Upper lobe of right lung (tissue), 1 donor: ENCODE measurements at places on chromosomes 2 and 18.
A peak's percentile ranks its signal among the peaks of the same experiment; 100 is the strongest.

GRCh38 chr2:217993817-217994463, 8.9 kb downstream of the TNS1 start:
- peak; percentile 83 for DNase-seq

GRCh38 chr2:121382744-121383143, 97.7 kb upstream of the TFCP2L1 start:
- DNase-seq: no peak

DNA sequence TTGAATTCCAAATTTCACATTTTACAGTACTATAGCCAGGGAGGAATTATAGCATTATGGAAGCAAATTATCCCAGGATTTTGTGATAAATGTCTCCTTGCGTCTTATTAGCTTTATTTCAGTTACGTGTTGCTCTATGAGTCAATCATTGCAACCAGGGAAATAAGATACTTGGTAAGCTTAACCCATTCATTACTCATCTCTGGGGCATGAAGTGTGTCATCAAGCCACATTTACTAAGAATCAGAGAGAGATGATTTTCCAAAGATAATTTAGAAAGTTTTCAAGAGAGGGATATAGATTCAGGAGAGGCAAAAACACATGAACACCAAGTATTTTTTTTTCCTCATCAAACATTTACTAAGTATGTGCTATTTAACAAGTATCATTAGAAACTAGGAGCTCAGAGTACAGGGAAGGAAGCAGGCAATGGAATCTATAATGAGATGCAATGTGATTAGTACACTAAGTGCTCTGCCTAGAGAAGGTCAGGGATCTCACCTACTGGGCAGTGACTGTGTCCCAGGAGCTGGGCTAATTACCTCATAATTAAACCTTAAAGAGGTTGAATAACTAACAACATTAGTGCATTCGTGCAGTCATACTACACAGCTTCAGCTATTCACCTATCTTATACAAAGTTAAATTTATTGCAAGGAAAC, 217.8 kb upstream of the NXPH2 start:
- no peak for DNase-seq

GRCh38 chr18:79784071-79784913, 13.4 kb upstream of the KCNG2 start:
- DNase-seq: peak; percentile 43

DNA sequence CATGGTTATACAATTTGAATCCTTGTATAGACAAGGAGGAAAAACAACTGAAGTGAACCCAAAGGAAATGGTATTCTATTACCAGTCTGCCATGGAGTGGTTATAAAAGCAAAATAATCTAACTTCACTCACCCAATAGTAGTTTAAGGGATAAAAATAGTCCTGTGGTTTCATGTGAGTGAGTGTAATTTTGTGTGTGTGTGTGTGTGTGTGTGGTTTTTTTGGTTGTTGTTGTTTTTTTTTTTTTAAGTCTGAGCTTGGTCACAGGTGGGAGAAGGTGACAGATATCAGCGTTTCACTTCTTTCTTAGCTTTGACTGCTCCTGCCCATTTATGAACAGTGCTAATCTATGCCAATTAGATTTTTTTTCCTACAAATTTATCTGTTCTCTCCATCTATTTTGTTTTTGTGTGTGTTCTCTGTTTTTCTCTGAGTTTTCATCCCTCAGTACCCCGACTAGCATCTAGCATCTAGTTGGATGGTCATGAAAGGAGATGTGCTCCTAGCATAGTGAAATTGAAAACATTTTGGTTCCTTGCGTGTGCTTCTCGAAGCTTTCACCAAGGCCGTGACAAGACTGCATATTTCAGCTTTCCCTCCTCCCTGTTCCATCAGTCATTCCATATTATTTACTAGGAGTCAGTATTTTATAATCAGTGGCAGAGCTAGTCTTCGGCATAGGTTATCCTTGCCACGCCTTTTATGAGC, 200.1 kb upstream of the DTNA start:
- no peak for DNase-seq

DNA sequence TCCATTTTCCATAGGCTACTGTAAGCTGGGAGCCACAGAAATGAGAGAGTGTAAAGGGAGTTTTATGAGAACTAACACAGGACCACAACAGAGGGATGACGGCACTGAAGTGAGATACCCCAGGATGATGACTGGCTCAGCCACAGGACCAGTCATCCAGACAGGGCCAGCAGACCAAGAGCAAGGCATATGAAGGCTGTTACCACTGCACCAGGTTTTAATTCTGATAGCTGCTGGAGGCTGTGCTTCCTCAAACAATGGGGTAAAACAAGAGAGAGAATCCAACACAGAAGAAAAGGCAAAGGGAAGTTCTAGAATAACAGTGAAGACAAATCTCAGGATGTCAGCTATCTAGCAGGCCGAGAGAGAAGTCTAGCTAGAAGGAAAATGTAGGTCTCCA, 94.9 kb downstream of the BCL2 start:
- no peak for DNase-seq

GRCh38 chr18:48766487-48766886, 184.3 kb downstream of the SMAD7 start:
- no peak for DNase-seq

- no peak for DNase-seq
Measured at GRCh38 chr2:84964406-84965191, 6.4 kb upstream of the KCMF1 start.

- DNase-seq: no peak
Measured at GRCh38 chr18:70370762-70371733, 82.2 kb downstream of the SOCS6 start.

GRCh38 chr18:34909637-34910364, 131.4 kb upstream of the MAPRE2 start:
- no peak for DNase-seq

DNA sequence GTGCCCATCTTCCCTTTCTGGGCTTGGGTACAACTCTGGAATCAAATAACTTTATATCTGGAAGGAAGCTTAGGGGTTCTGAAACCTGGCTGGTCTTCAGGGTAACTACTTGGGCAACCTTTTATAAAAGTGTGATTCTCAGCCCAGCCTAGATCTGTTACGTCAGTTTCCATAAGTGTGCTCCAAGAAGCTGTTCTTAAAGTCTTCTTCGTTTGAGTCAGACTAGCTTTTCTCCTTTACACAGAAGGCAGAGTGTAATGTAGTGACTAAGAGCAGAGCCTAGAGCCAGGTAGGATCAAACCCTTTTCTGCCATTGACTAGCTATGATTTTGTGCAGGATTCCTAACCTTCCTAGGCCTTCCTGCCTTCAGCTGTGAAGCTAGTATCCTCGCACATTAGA, 5.8 kb downstream of the ITGA6 start:
- no peak for DNase-seq

- DNase-seq: no peak
Measured at GRCh38 chr18:62464266-62464665, 58.6 kb upstream of the ZCCHC2 start.

DNA sequence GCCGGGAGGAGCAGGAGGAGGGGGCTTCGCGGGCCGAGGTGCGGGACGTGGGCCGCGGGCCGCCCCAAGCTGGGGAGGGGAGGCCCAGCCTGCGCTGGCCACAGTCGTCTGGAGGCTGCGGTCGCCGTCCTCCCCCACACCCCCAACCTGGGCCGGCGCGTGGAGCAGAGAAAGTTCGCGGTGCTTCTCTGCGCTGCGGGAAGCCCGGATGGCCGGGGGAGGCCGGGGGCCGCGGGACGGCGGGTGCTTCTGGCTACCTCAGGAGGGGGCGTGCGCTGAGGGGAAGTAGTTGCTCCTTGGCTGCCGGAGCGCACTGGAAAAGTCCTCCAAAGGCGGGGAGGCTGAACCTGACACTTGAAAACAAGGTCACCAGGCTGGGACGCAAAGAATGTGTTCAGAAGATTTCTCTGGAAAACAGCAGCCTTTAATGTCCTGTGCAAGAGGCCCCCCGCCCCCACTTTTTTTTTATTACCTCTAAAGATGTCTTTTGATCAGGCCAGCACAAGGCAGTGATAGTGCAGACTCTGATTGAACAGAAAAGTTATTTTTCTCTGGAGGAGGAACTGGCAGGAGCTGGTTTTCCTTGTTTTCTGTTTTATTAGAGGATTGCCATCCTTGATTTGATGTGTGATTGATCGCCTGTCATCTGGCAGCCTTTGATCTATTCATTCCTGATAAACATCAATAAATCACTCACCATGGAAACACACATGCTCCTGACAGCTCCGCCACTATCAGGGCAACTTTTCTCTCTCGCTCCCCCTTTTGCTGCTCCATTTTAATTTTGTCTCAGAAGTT, 1.6 kb downstream of the TSHZ1 start:
- peak; percentile 78 for DNase-seq

DNA sequence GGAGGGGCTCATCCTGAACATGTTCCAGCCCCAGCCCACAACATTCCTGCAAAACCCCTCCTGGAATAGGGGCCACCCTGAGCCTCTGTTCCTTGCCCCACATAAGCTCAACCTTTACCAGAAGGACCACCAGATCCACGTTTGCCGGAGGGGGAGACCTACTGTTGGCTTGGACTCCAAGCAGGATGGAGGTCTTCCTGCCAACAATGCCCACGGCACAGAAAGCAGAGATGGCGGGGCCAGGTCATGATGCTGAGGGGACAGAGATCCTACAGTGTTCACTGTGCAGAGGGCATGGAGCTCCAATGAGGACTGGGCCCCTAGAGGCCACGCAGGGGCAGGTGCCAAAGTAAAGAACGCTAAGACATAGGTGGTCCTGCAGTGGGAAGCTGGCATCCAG, 98.5 kb upstream of the RAB6C start:
- peak; percentile 49 for DNase-seq

- no peak for DNase-seq
Measured at GRCh38 chr2:222362336-222362735, 62.0 kb upstream of the SGPP2 start.

- DNase-seq: no peak
Measured at GRCh38 chr2:108805782-108806181, 19.2 kb downstream of the CCDC138 start.

DNA sequence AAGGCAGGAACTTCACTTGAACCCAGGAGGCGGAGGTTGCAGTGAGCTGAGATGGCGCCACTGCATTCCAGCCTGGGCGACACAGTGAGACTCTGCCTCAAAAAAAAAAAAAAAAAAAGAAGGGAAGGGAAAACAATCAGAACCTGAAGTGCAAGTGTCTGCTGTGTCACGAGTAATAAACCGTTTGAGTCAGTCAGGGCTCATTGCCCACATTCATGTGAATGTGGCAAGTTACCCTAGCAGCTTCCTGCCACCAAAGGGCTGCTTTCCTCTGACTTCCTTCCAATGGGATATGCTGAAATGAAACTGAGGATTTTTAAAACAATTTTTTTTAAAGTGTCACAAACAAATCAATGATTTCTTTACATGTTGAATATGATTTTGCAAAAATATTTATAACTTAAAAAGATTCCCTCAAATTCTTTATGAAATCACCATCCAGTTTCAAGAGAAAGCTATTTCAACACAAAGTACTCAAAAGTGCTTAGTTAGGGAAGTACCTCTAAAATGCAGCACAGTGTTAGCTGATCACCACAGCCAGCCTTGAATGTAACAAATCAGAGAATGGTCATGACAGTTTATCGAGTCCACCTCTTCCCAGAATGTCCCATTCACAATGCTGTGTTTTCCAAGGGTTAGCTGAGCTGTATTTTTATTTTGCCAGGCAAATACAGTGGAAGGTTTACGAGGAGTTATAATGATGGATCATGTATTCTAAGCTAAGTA, 36.4 kb downstream of the WDSUB1 start:
- no peak for DNase-seq

GRCh38 chr18:3867864-3868311, 417.9 kb downstream of the TGIF1 start:
- DNase-seq: no peak

- DNase-seq: no peak
Measured at GRCh38 chr18:46435031-46435430, 222.0 kb downstream of the LOXHD1 start.

DNA sequence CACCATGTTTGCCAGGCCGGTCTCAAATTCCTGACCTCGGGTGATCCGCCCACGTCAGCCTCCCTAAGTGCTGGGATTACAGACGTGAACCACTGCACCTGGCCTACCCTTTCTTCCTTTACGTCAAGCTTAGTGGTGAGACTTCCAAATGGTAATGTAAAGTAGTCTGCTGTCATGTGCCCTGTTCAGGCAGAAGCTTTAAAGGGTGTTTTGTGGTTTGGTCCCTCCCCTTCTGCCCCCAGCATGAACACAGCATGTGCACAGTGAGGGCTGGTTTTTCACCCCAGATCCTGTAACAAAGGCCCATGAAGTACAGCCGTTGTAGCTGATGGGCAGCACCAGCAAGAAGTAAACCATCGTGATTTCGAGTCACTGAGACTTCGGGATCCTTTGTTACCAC, 2.7 kb upstream of the DTYMK start:
- no peak for DNase-seq

- DNase-seq: no peak
Measured at GRCh38 chr2:236744716-236745115, 175.1 kb downstream of the ACKR3 start.

DNA sequence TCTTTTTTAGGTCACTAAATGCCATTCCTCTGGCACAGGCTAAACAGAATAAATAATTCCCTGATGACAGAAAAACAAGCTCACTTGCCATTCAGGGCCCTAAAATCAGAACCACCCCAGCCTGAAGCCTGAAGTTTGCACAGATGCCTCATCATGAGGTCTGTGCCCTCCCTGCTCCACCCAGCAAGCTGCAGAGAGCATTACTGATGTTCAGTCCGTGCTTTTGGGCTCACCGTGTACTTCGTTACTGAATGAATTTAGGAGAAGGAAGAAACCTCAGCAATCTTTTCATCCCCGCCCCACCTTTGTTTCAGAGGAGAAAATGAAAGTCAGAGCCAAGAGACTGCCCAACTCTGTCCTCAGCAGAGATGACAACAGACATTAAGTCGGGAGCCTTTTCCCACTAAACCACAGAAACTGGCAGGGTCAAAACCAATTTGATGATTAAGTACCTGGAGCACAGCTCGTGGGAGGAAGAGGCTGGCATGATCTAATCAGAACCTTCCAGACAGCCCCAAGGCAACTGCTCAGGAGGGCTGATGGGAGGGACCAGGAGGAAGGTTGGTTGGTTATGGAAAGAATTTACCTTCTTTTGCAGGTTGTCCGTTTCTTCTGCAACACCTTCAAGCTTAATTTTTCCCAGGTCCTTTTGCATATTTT, 122.7 kb downstream of the LAMA1 start:
- DNase-seq: no peak

- no peak for DNase-seq
Measured at GRCh38 chr18:63302220-63302619, 17.3 kb downstream of the BCL2 start.

DNA sequence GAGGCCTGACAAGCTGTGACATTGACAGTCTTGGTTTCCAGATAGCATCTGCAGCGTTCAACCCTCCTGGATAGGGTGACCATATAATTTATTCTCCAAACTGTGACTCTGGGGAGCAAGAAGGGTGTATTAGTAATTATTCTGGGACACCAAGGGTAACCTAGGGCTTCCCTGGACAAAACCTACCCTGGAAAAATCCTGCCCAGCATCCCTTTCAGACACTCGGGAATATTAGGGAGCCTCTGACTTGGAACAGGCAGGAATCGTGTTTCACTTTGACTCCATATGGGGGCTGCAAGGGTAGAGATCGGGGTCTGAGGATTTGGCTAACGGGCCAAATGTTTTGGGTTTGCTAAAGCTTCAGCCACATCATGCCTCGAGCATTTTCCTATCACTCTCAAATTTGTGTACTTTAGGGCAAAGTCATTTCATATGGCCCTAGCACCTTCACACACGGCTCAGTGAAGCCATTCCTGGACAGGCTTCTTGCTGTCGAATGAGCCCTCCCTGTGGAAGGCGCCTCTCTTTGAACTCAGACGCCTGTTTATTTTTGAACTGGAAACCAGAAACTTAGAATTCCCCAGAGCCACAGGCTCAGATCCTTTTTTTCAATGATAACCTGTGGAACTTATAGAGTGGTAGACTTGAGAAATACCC, 129.9 kb downstream of the DDX1 start:
- DNase-seq: no peak

- DNase-seq: peak; percentile 38
Measured at GRCh38 chr2:886072-887022, 64.3 kb upstream of the SNTG2 start.
